ENCODE measurements at places on chromosomes 2 and 18.

- no peak for DNase-seq
These were observed 269.6 kb downstream of the ARHGAP15 start for GRCh38 chr2:143398781-143399180.

DNA sequence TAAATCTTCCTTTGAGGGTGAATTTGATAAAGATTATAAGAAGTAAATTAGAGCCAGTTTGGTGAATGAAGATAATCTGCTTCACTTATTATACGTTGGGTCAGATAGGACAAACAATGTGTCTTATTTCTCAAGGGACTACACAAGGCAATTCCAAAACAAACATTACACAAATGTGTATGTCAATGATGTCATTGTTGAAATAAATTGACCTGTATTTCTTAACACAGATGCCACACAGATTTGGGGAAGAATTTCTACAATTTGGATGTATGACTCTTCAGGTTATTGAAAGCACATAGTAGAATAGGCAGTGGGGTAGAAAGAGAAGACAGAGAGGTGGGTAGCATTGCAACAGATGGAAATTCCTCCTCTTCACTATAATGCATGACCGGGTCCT is 6.9 kb upstream of the CRIM1 start:
- no peak for DNase-seq

DNA sequence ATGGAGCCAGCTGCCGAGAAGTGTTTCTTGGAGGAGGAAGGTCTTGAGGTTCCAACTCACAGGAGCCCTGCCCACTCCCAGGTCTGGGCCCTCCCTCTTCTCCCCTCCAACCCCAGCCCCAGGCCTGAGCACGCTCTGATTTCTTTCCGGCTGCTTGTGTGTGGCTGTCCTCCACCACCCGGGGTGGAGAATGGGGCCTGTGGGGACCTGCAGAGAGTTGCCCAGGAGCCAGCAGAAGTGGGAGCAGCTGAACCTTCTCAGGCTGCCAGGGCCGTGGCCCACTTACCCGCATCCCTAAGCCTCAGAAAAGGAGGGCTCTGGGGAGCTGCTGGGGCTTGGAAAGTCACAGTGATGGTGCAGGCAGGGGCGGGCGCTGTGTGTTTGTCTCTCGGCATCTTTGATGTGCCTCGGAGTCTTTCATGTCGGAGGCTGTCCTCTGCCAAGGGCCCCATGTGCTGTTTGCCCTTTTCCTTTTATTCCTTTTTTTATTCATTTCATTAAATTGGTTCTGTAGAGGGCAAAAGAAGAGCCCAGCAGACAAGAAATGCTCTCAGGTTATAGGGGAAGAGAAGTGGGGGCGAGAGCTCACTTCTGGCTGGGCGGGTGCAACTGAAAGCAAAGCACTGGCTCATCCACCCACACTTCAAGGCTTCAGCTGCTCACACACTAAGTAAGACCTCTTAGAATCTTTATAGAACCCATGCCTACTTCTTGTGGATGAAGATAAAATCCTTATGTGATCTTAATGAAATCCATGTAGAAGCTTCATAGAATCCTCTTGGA is 52.5 kb downstream of the SDC1 start:
- DNase-seq: no peak

- DNase-seq: no peak
These were observed 37.2 kb upstream of the BIN1 start for GRCh38 chr2:127143841-127144782.

- DNase-seq: no peak
These were observed 115.9 kb downstream of the UPP2 start for GRCh38 chr2:158217593-158217992.

DNA sequence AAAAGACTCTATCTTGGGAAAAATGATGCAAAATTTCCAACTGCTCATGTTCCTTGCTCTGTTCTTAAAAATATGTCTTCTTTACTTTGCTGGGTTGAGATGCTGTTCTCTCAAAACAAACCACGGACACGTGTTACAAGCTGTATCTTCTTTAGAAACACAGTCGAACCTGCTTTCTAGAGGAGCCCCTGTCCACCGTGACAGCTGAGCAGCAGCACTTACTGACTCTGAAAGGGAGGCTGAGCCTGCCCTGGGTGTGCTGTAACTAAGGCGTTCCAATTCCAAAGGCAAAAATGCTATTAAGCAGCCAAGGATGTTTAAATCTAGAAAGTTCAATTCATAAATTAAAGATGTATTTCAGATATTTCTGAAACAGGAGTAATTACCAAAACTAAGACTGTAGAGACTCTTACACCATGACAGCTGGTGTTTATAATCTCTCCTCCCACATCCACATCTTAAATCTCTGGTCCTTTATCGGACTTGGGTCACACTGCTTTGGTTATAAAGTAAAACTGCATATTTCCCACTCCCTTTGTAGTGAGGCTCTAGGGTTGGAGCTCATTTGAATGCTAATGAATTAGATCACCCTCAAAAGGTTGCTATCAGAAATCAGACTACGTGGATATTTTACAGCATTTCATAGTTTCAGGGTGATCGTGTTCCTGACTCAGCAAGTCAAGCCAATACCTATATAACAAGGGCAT is 281.2 kb upstream of the LYPD1 start:
- no peak for DNase-seq

GRCh38 chr18:79523206-79523735 is 127.5 kb downstream of the NFATC1 start:
- DNase-seq: no peak

- peak; percentile 18 for DNase-seq
These were observed 35.0 kb upstream of the PSMD14 start for GRCh38 chr2:161273038-161273760.

- no peak for DNase-seq
These were observed 883.2 kb downstream of the SLC4A3 start for GRCh38 chr2:220510668-220511067.

GRCh38 chr2:44107086-44107740 is 61.5 kb upstream of the PPM1B start:
- DNase-seq: no peak

- DNase-seq: no peak
These were observed 16.8 kb downstream of the AOX1 start for GRCh38 chr2:200602584-200602983.

DNA sequence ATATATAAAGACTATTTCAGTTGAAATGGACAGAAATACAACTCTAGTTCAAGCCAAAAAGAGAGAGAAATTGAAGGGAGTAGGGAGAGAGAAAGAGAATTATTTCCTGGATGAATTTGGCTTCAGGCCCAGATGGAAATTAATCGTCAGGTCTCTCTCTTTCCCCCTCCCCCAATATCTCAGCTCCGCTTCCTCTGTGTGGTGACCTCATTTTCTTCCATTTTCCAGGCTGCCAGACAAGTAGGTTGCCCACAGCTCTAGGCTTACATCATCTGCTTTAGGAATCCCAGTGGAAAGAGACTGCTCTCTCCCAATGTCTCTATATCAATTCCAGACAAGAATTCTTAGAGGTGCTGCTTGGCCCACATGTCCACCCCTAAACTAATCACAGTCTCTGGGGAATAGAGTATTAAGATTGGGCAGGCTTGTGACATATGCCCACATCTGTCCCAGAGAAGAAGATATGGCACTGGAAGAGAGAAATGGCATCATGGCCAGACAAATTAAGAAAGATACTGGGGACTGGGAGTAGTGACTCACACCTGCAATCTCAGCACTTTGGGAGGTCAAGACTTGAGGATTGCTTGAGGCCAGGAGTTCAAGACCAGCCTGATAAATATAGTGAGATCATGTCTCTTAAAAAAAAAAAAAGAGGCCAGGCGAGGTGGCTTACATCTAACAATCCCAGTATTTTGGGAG is 37.2 kb upstream of the CFAP36 start:
- peak; percentile 29 for DNase-seq

GRCh38 chr18:35803551-35803950 is 168.9 kb upstream of the RMP24 start:
- no peak for DNase-seq

DNA sequence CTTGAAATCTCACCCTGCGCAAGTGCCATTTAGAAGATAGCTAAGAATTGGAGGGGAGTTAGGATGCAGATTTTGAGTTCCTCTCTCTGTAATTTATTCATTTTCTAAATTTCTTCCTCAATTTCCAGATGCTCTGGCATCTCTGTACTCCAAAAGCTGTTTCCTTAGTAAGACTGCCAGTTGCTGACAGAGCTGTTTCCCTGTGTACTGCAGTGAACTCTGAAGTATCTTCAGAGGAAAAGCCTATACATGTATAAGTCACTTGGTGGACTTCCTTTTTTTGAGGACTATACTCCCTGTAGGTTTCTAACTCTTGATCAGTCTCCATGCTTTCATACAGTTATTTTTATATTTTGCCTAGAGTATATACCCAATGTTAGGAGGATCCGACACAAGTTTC is 1.5 kb upstream of the RESP18 start:
- DNase-seq: no peak

- DNase-seq: no peak
These were observed 175.9 kb upstream of the ITGA4 start for GRCh38 chr2:181281206-181281832.

DNA sequence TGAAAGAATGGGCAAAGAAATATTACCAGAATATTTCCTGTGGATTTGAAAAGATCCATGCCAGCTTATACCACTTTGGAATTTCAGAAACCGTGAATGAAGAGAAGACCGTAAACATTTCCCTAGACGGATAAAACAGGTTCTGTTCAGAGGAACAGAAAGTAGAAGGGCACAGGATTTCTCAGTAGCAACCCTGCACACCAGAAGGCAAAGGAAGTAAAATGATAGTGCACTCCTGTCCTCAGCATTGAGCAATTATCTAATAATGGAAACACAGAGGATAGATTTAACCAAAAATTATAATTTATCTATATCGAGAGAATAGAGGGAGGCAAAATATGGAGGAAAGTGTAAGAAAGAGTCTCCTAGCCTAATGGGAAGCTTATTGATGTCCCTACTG is 87.0 kb upstream of the ITGA6 start:
- no peak for DNase-seq

- no peak for DNase-seq
These were observed 34.8 kb downstream of the SP110 start for GRCh38 chr2:230184727-230185578.

GRCh38 chr2:229714080-229714735 is at the start of gene DNER:
Gene DNER (minus strand): TSS chr2:229714555. CDS start chr2:229714423, 132 bp downstream.
- DNase-seq: no peak

DNA sequence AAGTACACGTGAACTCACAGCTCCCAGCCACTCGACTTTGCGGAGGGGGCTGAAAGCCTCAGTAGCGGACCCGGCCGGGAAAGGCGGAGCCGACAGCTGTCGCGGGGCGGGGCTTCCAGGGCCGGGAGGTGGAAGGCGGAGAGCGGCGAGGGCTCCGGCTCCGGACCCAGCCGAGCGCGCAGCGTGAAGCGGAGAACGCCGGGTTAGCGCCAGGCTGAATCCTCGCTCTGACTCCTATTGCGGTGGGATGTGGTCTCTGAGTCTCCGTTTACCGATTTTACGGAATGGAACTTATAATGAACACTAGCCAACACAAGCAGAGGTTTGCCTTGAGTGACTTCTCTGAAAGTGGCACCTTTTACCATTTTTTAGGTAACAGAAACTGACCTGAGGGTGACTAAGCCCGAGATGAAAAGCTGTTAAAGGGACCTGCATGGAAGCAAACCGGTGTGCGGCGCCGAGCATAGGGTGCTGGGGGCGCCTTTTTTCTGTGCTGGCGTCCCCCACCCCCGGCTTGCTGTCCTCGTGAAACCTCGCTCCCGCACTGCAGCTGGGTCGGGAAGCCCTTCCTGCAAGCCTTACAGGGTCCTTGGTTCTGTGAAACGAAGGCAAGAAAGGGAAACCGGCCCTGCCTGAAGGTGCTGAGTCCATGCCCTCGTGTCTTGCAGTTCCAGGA is 72.9 kb downstream of the EN1 start:
- DNase-seq: no peak

DNA sequence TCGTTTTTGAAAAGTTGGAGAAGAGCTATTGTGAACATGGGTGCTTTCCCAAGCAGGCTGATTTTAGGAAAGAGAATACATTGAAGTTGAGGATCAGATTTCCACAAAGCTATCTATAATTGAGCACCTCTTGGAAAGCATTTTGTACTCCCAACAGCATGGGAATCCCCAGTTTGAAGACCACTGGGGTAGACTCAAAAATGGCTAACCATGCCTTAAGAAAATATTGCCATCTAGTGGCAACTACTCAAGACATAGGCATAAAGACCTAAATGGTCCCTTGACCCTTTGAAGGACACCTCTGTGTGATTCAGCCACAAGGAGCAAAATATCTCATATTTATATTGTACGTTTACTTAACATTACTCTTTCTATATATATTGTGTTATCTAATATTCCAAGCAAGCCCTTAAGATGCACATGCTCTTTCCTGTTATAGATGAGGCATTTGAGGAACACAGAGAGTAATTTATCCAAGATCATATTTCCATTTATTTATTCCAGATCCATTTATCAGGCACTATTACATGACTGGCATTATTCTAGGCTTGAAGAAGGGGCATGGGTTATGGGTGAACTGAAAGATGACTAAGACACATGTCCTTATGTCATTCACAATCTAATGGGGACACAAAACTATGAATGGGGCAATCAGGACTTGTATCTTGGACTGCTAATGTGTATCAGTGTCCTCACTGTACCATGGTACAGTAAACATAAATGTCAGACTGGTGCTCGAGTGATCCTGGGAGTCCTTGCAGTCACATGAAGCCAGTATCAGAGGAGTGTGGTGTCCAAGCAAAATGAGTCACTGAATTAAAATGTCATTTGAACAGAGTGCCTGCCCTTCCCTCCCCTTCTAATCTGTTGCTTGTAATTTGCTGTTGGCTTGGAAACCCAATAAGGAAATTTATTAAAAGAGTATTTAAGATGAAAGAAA is 121.0 kb upstream of the XPO1 start:
- no peak for DNase-seq

GRCh38 chr18:12306752-12307700 is 1.0 kb upstream of the TUBB6 start:
- no peak for DNase-seq

DNA sequence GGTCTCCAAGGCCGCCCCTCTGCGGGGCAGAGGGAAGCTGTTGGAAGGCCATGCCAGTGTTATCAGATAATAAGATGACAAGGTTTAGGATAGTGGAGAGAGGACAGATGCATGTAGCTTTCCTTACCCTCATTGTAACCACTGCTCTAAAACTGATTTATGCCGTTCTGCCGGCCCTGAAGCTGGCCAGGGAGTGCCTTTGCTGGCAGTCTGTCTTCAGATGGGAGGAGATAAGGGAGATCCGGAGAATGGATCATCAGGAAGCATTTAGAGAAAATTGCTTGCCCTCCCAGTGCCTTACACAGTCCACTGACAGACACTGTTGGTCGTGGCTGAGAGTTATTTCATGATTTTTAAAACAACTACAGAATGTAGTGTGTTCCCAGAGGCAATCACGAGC is 35.4 kb upstream of the MYO3B start:
- no peak for DNase-seq

DNA sequence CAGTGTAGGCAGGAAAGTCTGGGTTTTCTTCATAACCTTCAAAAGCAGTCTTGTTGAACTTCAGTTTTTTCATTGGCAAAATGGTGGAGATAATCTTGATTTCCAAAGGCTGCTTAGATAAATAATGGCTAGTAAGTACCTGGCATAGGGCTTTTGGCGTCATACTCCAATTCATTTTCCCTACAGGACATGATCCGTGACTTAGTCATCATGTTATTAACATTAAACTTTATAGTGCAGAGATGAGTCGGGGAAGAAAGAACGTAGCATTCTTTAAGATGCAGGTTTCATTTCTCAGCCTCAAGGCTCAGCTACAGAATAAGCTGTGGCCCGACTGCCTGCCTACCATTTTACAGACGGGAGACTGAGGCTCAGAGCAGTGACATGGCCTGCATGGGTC is 64.0 kb downstream of the RALBP1 start:
- no peak for DNase-seq
